Cardiac muscle cell (in vitro differentiated cells and primary cell): ENCODE measurements at places on chromosomes 2 and 18.
A peak's percentile ranks its signal among the peaks of the same experiment; 100 is the strongest.

GRCh38 chr2:233764761-233765160 is 4.7 kb downstream of the UGT1A1 start:
- no peak for DNase-seq
- H3K27ac ChIP-seq = no peak overlapping the region
- H3K4me3 ChIP-seq = no peak overlapping the region
- H3K27me3 ChIP-seq = no peaks in the 10 kb centered on the region

DNA sequence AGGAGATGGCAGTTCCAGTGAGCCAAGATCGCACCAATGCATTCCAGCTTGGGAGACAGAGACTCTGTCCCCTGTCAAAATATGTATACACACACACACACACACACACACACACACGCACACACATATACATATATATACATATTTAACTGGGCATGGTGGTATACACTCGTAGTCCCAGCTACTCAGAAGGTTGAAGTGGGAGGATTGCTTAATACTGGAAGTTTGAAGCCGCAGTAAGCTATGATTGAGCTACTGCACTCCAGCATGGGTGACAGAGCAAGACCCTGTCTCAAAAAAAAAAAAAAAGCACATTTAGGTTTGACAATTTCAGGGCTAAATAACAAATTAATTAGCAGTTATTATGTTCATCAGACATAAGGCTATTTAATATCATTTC is 36.0 kb upstream of the ATIC start:
- no peak overlapping the region for H3K4me3 ChIP-seq
- H3K27me3 ChIP-seq = no peaks in the 10 kb centered on the region
- no peak overlapping the region for H3K27ac ChIP-seq
- no peaks in the 10 kb centered on the region for H3K36me3 ChIP-seq
- DNase-seq = no peak

GRCh38 chr18:56565551-56566345 is 72.6 kb downstream of the TXNL1 start:
- no peaks in the 10 kb centered on the region for H3K36me3 ChIP-seq
- H3K4me3 ChIP-seq = no peak overlapping the region
- H3K4me1 ChIP-seq = no peaks in the 10 kb centered on the region
- H3K27me3 ChIP-seq = no peaks in the 10 kb centered on the region

GRCh38 chr2:88711897-88712296 is 20.4 kb downstream of the RPIA start:
- no peak overlapping the region for H3K27ac ChIP-seq
- no peaks in the 10 kb centered on the region for H3K4me1 ChIP-seq
- no peak for DNase-seq
- H3K4me3 ChIP-seq = no peak overlapping the region

- peaks cover 40% of the 10 kb centered on the region for H3K4me1 ChIP-seq
- no peak for DNase-seq
- H3K27ac ChIP-seq = peak overlapping the region; percentile 40
- no peak overlapping the region for H3K4me3 ChIP-seq
- H3K27me3 ChIP-seq = no peaks in the 10 kb centered on the region
Observed at GRCh38 chr2:64769392-64770044, 115.8 kb upstream of the SERTAD2 start.

DNA sequence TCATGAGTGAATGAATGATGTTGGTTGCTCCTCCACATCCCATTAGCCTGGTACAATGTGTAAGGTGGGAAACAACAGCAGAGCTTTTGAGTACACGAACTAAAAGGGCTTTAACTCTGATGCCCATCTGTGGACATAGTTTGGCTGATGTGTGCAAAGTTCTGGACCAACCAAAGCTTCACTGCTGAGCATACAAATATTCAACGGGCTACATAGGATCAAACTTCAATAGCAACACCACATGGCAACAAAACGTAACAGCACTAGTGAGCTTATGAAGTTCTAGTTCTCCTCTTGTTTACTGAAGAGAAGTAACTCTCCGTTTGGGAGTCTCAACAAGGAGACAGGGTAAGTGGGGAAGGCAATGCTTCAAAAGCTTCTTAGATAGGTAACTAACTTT is 20.4 kb downstream of the STAM2 start:
- DNase-seq = no peak
- no peak overlapping the region for H3K27ac ChIP-seq
- H3K27me3 ChIP-seq = no peaks in the 10 kb centered on the region
- no peaks in the 10 kb centered on the region for H3K36me3 ChIP-seq
- no peak overlapping the region for H3K4me3 ChIP-seq
- H3K4me1 ChIP-seq = no peaks in the 10 kb centered on the region

GRCh38 chr2:29705616-29706015 is 215.8 kb downstream of the ALK start:
- H3K27me3 ChIP-seq = peaks cover 4% of the 10 kb centered on the region
- no peaks in the 10 kb centered on the region for H3K4me1 ChIP-seq
- no peaks in the 10 kb centered on the region for H3K36me3 ChIP-seq
- no peak overlapping the region for H3K27ac ChIP-seq

DNA sequence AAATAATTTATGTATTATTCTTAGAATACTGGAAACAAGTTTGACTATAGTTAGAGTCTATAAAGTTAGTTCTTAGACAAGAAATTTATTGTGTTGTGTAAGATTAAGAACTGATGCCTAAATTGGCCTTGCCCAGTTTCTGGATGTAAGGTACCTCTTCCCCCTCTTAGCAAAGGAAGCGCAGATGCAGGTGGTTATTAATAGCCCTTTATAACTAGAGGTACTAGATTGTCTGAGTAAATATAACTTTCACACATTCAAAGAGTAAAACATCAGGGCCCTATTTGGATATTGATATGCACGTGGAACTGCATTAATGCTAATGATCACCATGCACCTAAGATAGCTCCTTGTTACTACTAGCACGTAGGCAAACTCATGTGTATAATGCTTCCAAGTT is 100.7 kb downstream of the ZEB2 start:
- H3K4me3 ChIP-seq = no peak overlapping the region
- H3K27me3 ChIP-seq = no peaks in the 10 kb centered on the region
- no peak for DNase-seq
- no peaks in the 10 kb centered on the region for H3K4me1 ChIP-seq
- no peaks in the 10 kb centered on the region for H3K36me3 ChIP-seq

DNA sequence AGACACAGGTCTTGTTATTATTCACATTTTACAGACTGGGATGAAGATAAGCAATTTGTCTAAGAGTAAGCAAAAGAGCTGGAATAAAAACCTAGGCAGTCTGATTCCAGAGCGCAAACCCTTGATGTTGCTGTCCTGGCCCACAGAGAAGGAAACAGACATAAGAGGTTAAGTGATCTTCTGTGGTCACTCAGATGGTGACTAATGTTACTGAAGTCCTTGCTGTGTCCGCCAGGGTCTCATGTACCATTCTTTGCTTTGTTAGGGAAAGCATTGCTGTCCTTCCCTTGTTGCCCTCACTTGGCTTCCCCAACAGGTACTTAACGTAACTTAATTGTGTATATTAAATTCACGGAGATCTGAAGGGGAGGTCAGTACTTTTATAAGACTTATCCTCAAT is 14.9 kb upstream of the FAP start:
- no peak for DNase-seq
- no peak overlapping the region for H3K4me3 ChIP-seq
- no peaks in the 10 kb centered on the region for H3K36me3 ChIP-seq
- no peaks in the 10 kb centered on the region for H3K27me3 ChIP-seq
- no peaks in the 10 kb centered on the region for H3K4me1 ChIP-seq

DNA sequence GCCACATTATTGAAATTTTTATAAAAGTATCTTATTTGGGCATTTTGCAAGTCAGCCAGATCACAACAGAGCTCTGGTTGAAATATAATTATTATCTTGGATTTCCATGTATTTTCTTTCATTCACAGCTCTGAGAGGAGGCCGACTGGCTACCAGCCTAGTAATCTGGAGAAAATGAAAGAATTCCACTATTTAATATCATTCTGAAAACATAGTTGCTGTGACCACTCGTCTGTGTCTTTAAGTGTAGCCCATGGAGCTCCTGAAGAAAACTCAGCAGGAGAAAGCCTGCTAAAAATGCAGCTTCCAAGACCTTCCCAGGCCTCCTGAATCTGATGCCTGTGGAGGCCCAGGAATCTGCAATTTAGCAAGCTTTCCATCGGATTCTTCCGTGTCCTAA is 114.7 kb downstream of the SH3BP4 start:
- no peaks in the 10 kb centered on the region for H3K36me3 ChIP-seq
- H3K4me3 ChIP-seq = no peak overlapping the region
- no peak overlapping the region for H3K27ac ChIP-seq
- DNase-seq = no peak

- no peak for DNase-seq
- H3K27ac ChIP-seq = no peak overlapping the region
- H3K36me3 ChIP-seq = no peaks in the 10 kb centered on the region
- no peaks in the 10 kb centered on the region for H3K27me3 ChIP-seq
Observed at GRCh38 chr2:144703852-144704708, 184.2 kb upstream of the ZEB2 start.

GRCh38 chr18:21241301-21242048 is 557 bp upstream of the GREB1L start:
- no peaks in the 10 kb centered on the region for H3K36me3 ChIP-seq
- H3K27me3 ChIP-seq = no peaks in the 10 kb centered on the region
- peak; percentile 25 for DNase-seq
- peak overlapping the region; percentile 84 for H3K4me3 ChIP-seq

DNA sequence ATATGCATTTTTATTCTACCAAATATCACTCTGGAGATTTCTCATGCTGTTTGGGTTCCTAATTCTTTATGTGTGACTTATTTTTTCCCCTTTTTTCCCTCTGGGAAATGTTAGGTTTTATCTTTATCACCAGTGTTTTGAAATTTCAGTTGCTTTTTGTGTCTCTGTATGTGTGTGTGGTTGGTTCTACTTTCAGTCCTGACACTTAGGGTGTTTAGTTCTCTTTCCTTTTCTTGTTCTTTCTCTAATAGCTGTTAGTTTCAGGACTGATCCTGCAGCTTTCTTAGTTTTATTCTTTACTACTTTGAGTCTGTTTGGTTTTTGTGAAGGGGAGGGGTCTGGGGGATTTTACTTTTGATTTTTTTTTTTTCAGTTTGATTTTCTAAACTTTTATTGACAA is 23.1 kb downstream of the PPM1B start:
- H3K4me1 ChIP-seq = no peaks in the 10 kb centered on the region
- no peak overlapping the region for H3K4me3 ChIP-seq
- no peak for DNase-seq
- H3K36me3 ChIP-seq = no peaks in the 10 kb centered on the region
- no peak overlapping the region for H3K27ac ChIP-seq

DNA sequence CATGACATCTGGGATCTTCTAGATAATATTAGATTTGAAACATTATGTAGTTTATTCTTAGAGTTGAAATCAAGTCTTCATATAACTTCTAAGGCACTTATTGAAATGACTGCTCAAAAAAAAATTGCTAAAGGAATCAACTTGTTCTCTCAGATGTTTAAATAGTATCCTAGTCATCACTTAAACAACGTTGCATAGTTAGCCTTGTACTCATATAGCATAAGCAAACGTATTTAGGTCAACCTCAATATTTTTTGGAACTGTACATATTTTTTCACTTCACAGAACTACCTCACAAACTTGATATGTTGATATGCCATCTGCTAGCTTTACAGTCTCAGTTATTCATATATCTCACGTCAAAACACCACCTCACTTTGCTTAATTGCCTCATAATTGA is 47.1 kb upstream of the CREB1 start:
- peaks cover 23% of the 10 kb centered on the region for H3K4me1 ChIP-seq
- no peak overlapping the region for H3K27ac ChIP-seq

- H3K36me3 ChIP-seq = no peaks in the 10 kb centered on the region
- H3K4me3 ChIP-seq = no peak overlapping the region
- no peak for DNase-seq
- peaks cover 3% of the 10 kb centered on the region for H3K4me1 ChIP-seq
Observed at GRCh38 chr2:101692041-101692440, 5.5 kb upstream of the MAP4K4 start.

DNA sequence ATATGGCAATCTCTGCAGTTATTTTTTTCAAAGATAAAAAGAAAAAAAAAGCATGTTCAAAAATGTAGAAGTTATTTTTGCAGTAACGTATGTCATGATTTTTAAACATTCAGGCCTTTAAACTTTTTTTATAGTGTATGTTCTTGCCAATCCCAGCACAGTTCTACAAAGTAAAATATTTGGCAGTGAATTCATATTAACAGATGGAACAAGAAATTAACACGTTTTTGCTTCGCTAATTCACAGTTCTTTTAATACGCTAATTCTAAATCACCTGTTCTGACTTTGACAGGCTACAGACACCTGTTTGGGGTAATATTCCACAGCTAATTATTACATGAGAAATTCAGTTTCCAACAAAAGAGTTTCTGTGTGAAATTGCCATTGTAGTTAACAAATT is 183.2 kb downstream of the ARHGAP15 start:
- H3K27ac ChIP-seq = no peak overlapping the region
- H3K4me1 ChIP-seq = no peaks in the 10 kb centered on the region
- no peaks in the 10 kb centered on the region for H3K27me3 ChIP-seq
- no peak for DNase-seq
- H3K4me3 ChIP-seq = no peak overlapping the region

GRCh38 chr2:43332653-43333052 is 106.2 kb upstream of the ZFP36L2 start:
- peaks cover 43% of the 10 kb centered on the region for H3K4me1 ChIP-seq
- H3K27me3 ChIP-seq = no peaks in the 10 kb centered on the region
- DNase-seq = no peak
- no peaks in the 10 kb centered on the region for H3K36me3 ChIP-seq
- H3K4me3 ChIP-seq = no peak overlapping the region

DNA sequence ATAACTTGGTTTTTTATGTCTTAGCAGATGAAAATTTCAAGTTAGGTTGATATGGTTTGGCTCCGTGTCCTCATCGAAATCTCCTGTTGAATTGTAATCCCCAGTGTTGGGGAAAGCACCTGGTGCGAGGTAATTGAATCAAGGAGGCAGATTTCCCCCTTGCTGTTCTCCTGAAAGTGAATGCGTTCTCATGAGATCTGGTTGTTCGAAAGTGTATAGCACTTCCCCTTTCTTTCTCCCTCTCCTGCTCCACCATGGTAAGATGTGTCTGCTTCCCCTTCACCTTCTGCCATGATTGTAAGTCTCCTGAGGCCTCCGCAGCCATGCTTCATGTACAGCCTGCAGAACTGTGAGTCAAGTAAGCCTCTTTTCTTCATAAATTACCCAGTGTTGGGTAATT is 242.1 kb upstream of the TNP1 start:
- peaks cover 2% of the 10 kb centered on the region for H3K4me1 ChIP-seq
- no peak overlapping the region for H3K27ac ChIP-seq
- H3K27me3 ChIP-seq = no peaks in the 10 kb centered on the region
- no peaks in the 10 kb centered on the region for H3K36me3 ChIP-seq
- H3K4me3 ChIP-seq = no peak overlapping the region
- no peak for DNase-seq

GRCh38 chr2:160612266-160612856 is 118.8 kb upstream of the RBMS1 start:
- no peak for DNase-seq
- H3K4me3 ChIP-seq = no peak overlapping the region
- no peak overlapping the region for H3K27ac ChIP-seq

DNA sequence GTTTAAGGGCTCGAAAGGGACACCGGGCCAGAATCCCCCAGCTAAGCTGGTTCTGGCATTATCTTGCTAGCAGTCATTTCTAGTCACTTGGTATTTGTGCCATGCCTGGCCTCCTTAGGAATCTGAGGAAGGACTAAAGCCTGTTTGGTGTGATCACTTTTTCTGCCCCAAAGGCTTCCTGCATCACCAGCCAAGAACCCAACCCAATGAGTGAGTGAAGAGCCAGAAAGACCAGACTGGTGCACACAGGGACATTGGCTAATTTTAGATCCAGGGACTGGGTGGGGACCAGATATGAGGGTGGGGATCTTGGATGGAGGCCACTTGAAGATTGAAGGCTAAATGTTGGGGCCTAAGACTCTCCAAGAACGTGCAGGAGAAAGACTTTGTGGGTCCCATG is 411.9 kb upstream of the TNP1 start:
- no peak overlapping the region for H3K27ac ChIP-seq
- no peak overlapping the region for H3K4me3 ChIP-seq
- H3K27me3 ChIP-seq = peaks cover 74% of the 10 kb centered on the region
